ENCODE measurements at places on chromosomes 16 and 17. TPM values are rescaled to one million over a fixed set of nuclear protein-coding genes. Genes with fewer than 3 reads are reported as not detected.

Gene CHCT1
- not detected for total RNA-seq

Gene SCGB1C2
- not detected for total RNA-seq

Gene HP
- total RNA-seq, result 2.4 TPM

Gene AATK
- total RNA-seq, result 11.1 TPM

Gene HOXB5
- total RNA-seq, result not detected

Gene ITPRIPL2
- 41.9 TPM for total RNA-seq

Gene ZNF19
- total RNA-seq, result 2.6 TPM

Gene WNT9B
- not detected for total RNA-seq

Gene PRSS8
- total RNA-seq, result 17.6 TPM

Gene PRAC1
- not detected for total RNA-seq

Gene KRT31
- 6.1 TPM for total RNA-seq

Gene SEZ6L2
- total RNA-seq, result 4.7 TPM

Gene ZPBP2
- not detected for total RNA-seq

Gene CLEC3A
- total RNA-seq, result not detected

Gene CLEC16A
- 22.1 TPM for total RNA-seq

Gene DNAH9
- total RNA-seq, result 1.3 TPM

Gene RABEP1
- 71.2 TPM for total RNA-seq
